Sigmoid colon (tissue), 7 donors: ENCODE measurements at places on chromosomes 12 and 14.

- no peak for DNase-seq
Measured at GRCh38 chr14:65344011-65344410, 68.5 kb upstream of the FUT8 start.

GRCh38 chr14:77275601-77276017 is 4.6 kb upstream of the NGB start:
- no peak for DNase-seq

DNA sequence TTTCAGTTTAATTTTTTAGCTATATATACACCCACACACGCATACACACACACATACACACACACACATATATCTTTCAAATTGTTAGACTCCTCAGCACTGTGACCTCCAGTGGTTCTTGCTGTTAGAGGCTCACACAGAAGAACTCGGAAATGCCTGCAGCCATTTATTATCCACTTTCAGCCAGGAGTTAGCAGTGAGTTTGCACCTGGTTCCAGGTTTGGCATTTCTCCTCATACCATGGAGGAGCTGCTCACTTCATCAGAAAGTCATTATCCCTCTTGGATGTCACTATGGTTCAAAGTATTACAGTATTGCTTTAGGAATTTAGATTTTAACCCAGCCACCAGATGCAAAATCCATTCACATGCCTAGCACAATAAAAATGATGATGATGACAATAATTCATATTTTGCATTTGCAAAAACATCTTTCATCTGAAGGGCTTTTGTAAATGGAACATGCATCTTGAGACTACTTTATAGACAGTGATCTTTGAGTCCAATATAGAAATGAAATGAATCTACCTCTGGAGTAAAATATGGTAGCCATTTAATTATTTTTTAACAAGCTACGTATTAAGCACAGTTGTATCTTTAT is 42.3 kb downstream of the NPAS3 start:
- no peak for DNase-seq

GRCh38 chr14:94897082-94897481 is 127.2 kb upstream of the GSC start:
- peak; percentile 57 for DNase-seq

GRCh38 chr12:49027846-49028555 is 9.4 kb upstream of the PRKAG1 start:
- no peak for DNase-seq

- no peak for DNase-seq
Measured at GRCh38 chr12:92602930-92603623, 99.7 kb upstream of the PLEKHG7 start.

- DNase-seq = no peak
Measured at GRCh38 chr12:127555071-127555470, 711.9 kb upstream of the TMEM132C start.

GRCh38 chr12:51245476-51246253 is 7.0 kb downstream of the DAZAP2 start:
- no peak for DNase-seq

DNA sequence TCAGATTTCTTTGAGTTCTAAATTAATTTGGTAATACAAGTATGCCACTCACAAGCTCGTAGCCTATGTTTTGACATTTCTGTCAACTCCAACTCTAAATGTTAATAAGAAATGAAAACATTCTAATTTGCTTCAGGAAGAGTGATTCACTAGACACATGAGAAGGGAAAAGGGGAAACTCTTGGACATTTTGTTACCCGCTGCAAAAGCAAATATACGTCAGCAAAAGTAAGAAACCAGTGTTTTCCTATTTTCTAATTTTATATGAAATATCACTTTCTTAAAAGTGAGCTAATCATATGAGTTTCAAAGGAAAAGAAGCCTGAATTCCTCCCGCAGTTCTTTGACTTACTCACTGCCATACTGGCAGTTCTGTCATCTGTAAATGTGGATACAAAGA is 162.3 kb downstream of the GRIP1 start:
- DNase-seq = no peak

DNA sequence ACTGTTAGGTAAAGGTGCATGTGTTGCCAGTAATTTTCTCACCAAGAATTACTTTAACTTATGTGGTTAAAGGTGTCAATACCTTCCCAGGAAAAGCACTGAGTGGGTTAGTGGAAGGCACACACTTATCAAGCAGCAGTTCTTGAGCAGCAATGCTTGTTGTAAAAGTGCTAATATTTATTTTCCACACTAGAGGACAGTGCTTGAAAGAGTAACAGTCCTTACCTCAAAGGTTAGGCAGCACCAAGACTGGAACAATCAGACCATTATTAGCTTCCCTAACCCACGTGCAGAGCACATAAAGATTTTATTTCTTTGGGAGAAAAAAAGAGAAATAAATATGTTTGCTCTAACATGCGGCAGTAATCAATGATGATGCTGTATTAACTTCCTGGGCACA is 48.8 kb upstream of the KRR1 start:
- DNase-seq = no peak
